ENCODE measurements at places on chromosomes 5 and 9.

- DNase-seq, result no peak
Observed at GRCh38 chr5:73129143-73129542, 8.8 kb downstream of the TMEM171 start.

GRCh38 chr9:98972716-98973115 is 29.0 kb downstream of the COL15A1 start:
- no peak for DNase-seq

GRCh38 chr5:179120951-179121666 is 60.9 kb downstream of the ZNF354C start:
- DNase-seq, result no peak

DNA sequence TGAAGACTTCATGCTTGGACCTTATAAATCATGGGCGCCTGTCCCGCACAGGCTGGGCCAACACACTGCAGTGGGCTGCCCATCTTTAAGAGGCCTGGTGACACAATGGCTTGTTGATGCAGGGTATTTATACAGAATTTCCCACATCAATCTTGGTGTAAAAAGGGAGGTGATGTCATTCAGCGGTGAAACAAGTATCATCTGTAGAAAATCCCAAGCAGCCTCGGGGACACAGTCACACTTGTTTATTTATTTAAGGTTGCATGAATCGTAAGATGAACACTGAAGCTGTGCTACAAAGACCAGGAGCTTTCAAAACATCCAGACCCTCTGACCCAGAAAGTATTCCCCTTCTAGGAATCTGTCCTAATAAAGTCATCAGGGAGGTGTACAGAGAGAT is 40.5 kb downstream of the SMIM23 start:
- DNase-seq, result no peak

GRCh38 chr5:112973904-112974303 is 2.7 kb upstream of the DCP2 start:
- DNase-seq, result no peak

- DNase-seq, result no peak
Observed at GRCh38 chr5:143729334-143729946, 82.5 kb upstream of the HMHB1 start.

DNA sequence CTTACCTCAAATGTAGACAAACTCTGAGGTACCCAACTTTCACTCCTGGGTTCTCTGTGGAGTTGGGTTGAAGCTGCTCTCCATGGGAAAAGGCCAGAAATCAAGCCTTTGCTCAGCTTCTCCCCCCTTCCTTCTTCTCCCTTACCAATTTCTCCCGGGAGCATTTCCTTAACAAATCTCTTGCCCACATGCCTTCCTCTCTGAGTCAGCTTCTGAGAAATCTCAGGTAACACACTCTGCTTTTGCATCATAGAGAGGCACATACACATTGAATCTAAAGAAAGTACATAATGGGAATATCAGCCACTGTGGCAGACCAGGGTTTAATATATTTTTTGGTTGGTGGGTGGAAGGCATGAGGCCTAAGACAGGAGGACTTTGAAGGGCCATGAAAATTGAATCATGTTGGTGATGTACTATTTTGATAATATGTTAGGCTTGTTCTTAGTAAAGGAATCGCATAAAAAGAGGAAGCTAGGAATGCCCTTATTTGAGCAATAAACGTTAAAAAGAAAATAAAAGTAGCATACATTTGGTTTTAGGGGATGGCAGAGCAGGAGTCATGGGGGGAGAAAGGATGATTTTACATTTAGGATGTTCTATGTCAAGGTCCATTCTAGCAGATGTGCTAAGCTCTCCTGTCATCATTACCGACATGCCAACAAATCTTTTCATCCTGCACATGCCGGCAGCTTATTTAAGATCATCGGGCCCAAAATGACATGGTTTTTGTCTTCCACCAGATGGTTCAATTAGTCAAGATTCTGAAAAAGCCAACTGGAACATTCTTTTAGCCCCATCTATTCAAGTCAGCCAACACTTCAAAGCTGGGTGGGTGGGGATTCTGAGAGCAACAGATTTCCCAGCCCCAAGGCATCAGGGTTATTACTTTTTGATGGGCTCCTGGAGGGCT is 199.5 kb upstream of the CLINT1 start:
- no peak for DNase-seq

DNA sequence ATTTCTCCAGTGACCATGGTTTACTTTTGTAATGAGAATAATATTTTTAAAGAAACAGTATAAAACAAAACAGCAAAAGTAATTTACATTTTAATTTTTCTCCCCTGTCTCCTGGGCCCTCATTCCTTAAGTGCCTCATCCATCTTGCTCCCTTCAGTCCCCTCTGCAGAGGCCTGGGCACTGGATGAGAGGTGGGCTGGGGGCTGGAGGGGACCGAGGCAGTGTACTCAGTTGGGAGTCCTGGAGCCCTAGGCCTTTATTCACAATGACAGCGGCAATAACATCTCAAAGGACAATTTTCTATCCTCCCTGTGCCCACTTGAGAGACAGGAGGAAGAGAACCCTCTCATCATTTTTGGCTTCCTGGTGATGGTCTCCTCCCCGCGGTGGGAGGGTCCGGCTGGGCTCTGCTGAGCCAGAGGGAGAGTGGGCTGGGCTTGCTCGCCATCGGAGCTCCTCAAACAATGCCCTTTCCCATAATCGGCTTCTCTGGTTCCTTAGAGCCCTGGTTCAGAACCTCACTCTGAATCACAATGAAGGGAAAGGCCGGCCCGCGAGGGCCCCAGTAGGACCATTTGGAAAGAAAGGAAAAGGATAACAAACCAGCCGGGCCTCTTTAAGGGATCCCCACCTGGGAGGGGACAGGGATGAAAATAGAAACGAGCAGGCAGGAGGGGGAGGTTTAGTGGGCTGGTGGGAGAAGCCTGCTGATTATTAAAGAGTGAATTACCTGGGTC is 9.7 kb upstream of the SMIM32 start:
- DNase-seq, result no peak

DNA sequence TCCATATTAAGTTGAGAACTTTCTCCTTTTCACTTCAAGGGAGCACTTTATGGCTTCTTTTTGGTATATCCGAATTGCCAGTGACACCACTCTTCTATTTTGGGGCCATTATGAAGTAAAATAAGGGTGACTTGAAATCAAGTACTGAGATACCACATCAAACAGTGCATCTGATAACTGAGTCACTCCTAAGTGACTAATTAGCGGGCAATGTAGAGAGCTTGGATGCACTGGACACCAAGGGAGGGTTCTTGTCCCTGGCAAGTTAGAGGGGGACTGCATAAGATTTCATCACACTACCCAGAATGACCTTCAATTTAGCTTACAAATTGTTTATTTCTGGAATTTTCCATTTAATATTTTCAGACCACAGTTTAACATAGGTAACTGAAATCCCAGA is 813.9 kb upstream of the CDH10 start:
- DNase-seq, result no peak

DNA sequence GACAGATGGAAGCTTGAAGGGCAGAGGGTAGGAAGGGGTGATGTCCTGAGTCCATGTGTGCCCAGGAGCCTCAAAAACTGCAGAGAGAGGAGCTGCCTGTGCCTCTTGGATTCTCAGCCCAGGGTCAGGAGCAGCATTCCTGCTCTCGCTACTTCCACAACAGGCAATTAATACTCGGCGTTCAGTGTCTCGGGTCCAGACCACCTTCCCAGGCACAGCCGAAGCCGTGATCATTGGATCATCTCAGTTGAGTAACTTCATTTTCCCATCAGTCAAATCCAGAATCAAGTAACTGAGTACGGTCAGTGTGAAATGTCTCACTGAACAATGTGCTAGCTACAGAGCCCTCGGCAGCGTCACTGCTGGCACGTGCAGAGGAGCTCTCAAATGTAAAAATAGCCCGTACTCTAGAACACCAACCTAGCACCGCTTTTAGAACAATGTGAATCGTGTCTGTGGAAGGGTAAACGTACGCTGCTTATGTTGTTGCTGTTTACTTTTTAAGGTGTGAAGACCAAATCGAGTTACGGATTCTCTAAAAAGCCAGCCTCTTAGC is 63.5 kb upstream of the IRX4 start:
- no peak for DNase-seq

DNA sequence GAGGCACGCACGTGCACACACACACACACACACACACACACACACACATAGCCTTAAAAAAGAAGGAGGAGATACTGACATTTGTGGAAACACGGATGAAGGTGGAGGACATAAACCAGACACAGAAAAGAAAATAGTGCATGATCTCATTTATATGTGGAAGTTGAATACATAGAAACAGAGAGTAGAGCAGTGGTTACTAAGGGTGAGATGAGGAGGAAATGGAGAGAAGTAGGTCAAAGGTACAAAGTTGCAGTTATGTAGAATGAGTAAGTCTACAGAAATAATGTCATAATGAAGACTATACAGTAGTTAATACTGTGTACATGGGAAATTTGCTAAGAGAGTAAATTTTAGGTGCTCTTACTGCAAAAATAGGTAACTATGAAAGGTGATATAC is 412.2 kb upstream of the CDH9 start:
- no peak for DNase-seq

- no peak for DNase-seq
Observed at GRCh38 chr5:39446231-39446630, 21.5 kb upstream of the DAB2 start.

- DNase-seq, result no peak
Observed at GRCh38 chr5:39547553-39548154, 122.9 kb upstream of the DAB2 start.

DNA sequence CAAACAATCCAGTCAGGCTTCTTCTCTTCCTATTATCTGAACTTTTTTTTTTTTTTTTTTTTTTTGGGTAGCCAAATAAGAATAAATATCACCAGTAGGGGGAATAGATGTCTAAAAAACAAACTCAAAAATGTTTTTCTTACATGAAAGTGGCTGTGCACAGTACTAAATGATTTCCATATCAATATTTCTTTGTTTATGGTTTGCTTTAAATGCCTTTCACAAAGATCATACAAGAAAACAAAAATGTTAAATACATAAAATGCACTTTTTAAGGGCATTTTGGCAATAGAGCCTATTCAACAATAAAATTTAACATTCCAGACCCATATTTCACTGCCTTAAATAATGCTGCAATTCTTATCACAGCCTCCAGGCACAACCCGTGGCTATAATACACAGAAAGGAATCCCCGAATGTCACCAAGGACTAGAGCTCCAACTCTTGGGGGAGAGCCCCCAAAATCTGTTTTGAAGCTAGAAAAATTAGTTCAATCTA is 91.1 kb upstream of the TBCA start:
- DNase-seq, result no peak

DNA sequence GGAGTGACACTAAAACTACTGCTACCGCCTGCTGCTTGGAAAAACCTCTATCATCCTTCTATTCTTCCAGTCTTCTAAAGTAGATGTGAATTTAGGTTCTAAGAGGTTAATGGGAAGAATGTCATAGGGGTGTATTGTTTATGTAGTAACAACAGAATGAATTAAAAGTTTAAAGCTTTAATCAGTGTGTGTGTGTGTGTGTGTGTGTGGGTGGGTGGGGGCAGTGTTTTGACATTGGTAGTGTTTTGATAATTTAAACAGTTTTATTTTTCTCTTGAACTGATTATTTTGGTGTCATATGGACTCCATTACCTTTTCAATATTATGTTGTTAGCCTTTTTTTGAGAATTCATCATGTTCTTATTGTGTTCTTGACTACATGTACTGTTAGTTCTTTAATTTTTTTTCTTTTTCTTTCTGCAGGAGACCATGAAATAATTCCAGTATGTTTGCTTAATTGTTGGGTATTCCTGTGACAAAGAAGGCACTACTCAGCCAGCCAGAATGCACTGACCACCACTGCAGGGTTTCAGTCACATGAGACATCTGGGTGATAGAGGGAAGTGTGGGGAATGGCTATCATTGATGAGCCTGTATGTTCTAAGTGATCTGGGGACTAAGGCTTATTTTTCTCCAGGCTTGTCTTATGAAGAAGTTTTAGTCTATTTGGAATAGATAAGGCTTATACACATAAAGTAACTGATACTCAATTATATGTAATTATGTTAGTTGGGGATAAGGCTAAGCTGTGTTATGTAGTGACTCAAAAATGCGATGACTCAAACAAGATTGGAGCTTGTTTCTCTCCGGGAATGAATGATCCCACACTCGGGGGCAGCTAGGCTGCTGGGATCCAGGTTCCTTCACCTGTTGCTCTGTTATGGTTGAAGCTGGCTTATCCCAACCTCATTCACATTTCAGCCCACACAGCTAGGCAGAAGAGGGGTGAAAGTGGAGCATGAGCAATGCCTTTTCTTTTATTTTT is 50.2 kb upstream of the ACTBL2 start:
- no peak for DNase-seq

GRCh38 chr9:137016436-137016835 is 11.6 kb downstream of the ABCA2 start:
- no peak for DNase-seq

- DNase-seq, result no peak
Observed at GRCh38 chr5:56126487-56127179, 106.5 kb downstream of the ANKRD55 start.

- no peak for DNase-seq
Observed at GRCh38 chr5:9212605-9213004, 333.3 kb downstream of the SEMA5A start.

- DNase-seq, result no peak
Observed at GRCh38 chr5:54671681-54672080, 154.1 kb downstream of the SNX18 start.

GRCh38 chr9:15191378-15191777 is 115.6 kb downstream of the TTC39B start:
- no peak for DNase-seq

- no peak for DNase-seq
Observed at GRCh38 chr5:35954175-35954574, 15.8 kb upstream of the CAPSL start.
